ENCODE measurements at places on chromosomes 2 and 18. TPM values are rescaled to one million over a fixed set of nuclear protein-coding genes. Genes with fewer than 3 reads are reported as not detected.

UGT1A8 gene
- 1.8 TPM for polyA plus RNA-seq

DNA sequence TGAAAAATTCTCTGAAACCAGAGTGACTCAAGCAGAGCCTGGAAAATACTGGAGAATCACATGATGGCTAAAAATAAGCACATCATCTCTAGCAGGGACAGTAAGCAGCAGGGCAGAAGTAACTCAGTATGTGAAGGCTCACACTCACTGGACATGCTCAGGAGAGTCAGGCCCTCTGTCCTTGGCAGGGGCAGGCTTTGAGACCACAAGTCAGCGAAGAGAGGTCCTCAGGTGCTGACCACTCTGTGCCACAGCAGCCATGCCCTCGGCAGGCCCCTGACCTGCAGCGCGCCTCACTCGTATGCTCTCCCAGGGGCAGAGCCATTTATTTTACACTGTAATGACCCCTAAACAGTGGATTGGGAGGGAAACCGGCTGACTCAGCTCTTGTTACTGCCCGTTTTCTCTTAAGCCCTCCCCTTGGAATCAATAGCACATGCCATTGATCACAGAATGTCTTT lies 76.8 kb downstream of the MAPRE2 start:
- DNase-seq: peak; percentile 71

TANK gene
- 35.2 TPM for polyA plus RNA-seq

CNRIP1 gene
- polyA plus RNA-seq: 16.2 TPM

DNA sequence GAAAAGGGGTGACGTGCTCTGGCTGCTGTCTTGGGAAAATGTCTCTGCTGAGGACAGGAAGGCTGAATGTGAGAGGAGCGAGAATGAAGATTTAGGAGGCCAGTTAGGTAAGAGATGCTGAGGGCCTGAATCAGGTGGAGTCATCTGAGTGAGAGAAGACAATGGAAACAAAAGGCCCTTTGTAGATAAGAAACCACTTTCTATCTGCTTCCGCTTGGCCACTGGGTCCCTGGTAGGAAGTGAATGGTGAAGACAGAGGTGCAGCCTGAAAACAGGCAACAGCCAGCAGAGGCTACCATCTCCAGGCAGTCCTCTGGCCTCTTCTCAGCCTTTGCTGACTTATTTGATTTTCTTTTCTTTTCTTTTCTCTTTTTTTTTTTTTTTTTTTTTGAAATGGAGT lies 374.0 kb upstream of the SLC14A2 start:
- no peak for DNase-seq

IL18R1 gene
- polyA plus RNA-seq: 1.4 TPM

C2orf78 gene
- not detected for polyA plus RNA-seq

DNA sequence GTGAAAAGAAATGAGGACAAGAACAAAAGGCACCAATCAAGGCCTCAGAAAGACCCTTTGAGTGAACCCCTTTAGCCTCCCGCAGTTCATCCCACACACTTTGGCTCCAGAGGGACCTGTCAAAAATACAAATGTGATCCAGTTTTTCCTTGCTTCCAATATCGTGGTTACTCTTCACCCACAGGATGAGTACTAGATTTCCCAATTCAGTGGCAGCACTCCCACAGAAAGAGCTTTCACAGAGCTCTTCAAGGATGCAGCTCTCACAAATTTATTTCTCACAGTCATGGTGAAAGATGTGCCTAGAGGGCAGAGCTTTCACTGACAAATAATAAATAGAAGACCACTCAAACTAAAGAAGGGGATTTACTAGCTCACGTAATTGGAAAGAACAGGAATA lies 3.0 kb upstream of the GFPT1 start:
- no peak for DNase-seq

- DNase-seq: no peak
Measured at GRCh38 chr2:120392923-120393322, 47.0 kb downstream of the INHBB start.

GRCh38 chr2:54975598-54976492 lies 74.4 kb downstream of the RTN4 start:
- no peak for DNase-seq

DNA sequence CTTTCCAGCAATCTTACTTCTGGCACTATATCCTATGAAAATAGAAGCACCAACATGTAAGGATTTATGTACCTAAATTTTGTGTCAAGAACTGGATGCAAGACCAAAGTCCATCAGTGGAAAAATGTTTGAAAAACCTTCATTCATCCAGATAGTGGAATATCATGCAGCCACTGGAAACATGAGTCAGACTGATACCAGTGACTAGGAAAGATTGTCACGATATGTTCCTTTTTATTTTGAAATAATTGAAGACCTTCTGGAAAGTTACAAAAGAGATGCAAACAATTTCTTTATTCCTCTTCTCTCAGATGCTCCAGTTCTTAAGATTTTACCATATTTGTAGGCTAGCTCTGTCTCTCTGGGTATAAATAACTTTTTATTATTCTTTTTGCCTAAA lies 40.5 kb upstream of the IL1R2 start:
- DNase-seq: no peak

DNA sequence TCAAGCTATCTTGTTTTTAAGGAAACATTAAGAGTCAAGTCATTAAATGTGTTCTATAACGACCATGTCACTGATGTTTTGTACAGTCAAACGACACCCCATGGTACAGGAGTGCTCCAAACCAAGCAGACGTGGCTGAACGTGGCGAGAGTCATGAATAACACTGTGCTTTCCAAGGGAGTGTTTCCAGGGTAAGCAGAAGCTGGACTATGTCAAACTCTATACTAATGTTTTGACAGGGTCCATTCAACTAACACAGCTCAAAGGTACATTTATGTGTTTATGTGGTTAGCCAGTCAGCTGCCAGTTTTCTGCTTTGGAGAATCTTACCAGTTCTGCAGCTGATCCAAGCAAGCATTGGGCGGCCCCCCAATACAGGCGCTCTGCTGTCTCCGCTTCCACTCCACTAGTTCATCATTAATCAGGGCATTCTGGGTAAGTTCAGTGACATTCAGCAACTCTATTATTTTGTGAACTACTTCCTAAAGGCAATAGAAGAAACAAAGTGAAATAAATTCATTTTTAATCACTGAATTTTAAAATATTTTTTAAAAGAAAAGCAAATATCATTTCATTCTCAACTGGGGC lies 16.4 kb downstream of the STAT1 start:
- DNase-seq: no peak

DNA sequence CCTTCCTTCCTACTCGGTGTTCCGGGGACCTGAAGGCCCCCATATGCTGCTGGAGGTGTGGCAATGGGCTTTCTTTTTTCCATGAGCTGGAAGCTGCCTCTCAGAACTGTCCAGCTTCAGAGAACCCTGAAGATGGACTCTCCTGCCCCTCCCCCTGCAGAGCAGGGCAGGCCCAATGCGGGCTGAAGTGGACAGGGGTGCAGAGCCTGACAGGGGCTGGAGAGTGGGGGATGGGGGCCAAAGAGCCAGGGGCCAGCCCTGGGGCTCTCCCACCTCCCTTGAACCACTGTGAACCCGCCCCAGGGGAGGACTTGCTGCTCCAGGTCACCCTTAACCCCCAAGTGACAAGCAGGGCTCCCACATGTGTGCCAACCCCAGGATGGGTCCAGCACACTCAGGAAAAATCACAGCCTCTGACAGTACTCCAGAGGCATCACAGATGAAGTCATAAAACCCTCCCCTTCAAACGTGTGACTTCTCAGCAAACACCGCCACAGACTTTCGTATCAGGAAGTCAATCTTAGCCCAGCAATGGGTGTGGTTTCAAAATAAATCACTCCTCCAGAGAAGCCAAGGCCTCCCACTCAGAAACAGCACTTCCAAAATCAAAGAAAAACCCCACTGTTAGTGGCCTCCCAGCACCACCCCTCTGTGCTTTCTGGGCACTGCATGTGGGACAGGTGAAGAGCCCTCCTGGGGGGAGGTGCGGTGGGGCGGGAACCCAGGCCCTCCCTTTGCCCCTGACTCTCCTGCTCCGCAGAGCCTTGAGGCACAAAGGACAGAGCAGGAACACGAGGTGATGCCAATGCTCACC lies 135.8 kb downstream of the HDAC4 start:
- peak; percentile 76 for DNase-seq

AAK1 gene
- 11.3 TPM for polyA plus RNA-seq

GRCh38 chr2:221335219-221335752 lies 236.8 kb downstream of the EPHA4 start:
- DNase-seq: no peak

DNA sequence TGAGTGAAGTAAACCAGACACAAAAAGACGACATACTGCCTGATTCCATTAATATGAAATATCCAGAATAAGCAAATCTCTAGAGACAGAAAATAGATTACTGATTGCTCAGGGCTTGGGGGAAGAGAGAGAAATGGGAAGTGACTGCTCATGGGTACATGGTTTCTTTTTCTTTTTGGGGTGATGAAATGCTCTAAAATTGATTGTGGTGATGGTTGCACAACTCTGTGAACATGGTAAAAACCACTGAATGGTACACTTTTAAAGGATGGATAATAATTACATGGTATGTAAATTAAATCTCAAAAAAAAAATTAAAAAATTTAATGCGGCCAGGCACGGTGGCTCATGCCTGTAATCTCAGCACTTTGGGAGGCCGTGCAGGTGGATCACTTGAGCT lies 39.3 kb downstream of the RPL31 start:
- DNase-seq: no peak

ABCG5 gene
- polyA plus RNA-seq: 0.23 TPM

- DNase-seq: no peak
Measured at GRCh38 chr2:38274286-38275276, 102.5 kb downstream of the ATL2 start.

- DNase-seq: no peak
Measured at GRCh38 chr2:56648802-56649201, 465.0 kb downstream of the CCDC85A start.

EMILIN1 gene
- 50.9 TPM for polyA plus RNA-seq

LIMS1 gene
- 22.5 TPM for polyA plus RNA-seq

GRCh38 chr2:200681697-200682096 lies 95.9 kb downstream of the AOX1 start:
- DNase-seq: no peak

TRPM8 gene
- polyA plus RNA-seq: 0.04 TPM

EVX2 gene
- not detected for polyA plus RNA-seq

DNA sequence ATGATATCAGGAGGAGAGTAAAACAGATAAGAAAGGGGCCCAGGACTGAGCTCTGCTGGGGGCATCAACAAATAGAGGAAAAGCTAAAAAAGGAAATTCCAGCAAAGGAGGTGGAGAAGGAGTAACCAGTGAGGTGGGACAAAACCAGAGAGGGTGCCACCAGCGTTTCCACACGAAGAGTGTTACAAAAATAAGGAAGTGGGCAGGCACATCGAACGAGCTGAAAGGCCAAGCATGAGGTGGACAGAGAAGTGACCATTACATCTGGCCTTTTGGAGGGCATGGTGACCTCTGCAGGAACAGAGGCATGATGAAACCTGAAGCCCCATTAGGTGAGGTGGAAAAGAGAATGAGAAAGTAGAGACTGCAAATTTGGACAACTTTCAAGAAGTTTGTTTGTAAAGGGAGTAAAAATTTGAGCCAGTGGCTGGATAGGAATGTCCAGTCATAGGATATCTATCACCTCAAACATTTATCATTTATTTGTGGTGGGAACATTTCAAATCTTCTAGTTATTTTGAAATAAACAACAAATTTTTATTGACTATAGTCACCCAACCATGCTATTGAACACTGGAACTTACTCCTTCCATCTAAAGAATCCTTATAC lies 18.4 kb upstream of the VIT start:
- DNase-seq: no peak

- no peak for DNase-seq
Measured at GRCh38 chr2:72204156-72204785, 56.6 kb upstream of the CYP26B1 start.

GRCh38 chr2:54838585-54839035 lies 115.1 kb downstream of the EML6 start:
- DNase-seq: peak; percentile 81

GRCh38 chr2:160290598-160290997 lies 90.5 kb upstream of the ITGB6 start:
- no peak for DNase-seq
